ENCODE measurements at places on chromosomes 16 and 17.

GRCh38 chr16:55662644-55663031 lies 6.8 kb downstream of the SLC6A2 start:
- no peak for DNase-seq

DNA sequence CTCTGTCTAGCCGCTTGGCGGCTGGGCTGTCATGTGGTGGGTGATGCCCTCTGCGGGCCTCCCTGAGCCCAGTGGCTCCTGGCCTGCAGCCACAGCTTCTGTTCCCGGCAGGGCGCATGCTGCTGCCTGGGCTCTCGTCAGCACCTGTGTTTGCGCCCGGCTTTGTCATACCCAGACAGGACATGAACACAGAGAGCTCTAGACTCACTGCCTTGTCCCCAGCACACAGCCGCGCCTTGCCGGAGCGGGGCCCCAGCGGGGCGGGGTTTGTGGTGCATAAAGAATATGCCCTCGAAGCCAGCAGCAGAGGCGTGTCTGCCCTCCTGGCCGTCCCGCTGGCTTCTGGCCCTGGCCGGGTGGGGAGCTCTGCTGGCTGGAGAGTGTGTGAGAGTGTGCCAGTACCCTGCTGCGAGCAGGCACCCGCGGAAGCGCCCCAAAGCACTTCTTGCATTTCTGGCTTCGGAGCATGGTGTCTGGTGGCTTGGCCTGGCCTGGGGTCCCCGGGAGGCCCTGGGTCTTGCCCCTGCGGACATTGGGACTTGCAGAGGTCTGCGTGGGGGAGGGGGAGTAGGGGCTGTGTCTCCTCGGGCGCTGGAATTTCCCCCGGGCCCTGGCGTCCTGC lies 14.4 kb downstream of the ASPSCR1 start:
- no peak for DNase-seq

GRCh38 chr16:62648256-62648655 lies 612.0 kb upstream of the CDH8 start:
- no peak for DNase-seq

DNA sequence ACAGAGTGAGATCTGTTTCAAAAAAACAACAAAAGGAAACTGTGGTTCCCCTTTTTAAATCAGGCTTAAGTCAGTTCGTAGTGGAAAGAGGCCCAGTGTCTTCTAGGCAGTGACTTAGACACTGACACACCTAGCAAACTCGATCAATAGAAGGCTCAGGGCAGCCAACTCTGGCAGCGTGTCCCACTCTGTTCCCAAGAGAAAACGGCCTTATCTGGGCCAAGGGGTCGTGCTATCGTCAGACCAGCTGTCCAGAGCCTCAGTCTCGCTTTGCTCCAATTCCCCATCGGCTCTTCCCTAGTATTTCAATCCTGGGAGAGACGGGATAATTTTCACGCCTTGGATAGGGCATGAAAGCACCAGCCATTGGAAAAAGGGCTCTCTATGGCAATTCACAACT lies 72.9 kb downstream of the SLC5A11 start:
- DNase-seq: no peak

DNA sequence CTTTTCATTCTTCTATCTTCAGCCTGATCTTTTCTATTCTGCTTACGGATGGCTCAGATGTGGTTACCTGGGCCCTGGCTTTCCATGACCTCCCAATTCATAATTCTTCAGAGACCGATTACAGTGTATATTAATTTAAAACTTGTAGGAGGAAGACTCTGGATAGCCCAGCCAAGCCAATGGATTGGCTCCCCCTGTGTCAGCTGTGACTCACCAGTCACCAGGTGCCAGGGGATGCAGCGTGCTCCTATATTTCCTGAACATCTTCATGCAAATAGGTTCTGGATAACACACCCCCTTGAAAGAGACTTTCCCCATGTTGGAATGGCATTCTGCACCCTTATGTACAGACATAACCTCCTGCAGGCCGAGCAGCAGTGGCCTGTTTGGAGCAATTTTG lies 208.3 kb upstream of the WSCD1 start:
- DNase-seq: no peak

DNA sequence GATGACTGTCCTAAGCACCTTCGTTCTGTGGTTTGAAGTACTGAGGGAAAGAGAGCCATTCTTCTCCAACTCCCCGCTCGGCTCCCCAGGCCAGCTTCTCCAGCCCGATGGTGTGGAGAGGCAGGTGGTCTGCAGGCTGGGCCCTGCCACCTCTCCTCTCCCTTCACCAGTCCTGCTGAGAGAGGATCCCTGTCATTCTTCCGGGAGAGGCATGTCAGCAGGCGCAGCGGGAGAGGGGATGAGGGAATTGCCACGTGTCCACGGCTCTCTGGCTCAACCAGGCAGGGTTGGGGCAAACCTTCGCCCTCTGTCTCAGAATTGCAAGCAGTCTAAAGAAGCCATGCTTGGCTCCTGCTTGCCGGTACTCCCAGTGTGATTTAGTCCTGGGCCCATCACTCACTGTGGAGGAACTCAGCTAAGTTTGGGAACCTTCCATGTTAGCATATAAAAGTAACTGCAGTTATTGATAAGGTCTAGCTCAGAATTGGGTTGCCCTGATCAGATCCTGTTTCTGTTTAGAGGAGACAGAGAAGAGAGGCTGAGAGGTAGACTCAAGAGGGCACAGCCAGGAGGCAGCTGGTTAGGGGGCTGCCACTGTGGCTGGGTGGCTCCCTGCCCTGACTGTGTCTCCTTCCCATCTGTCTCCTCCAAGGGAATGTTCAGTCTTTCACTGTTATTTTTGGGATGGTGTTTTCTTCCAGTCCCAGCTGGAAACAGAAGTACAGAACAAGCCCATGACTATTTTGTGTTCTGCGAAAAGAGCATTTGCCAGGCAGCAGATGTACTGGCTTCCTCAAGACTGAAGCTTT lies 17.4 kb downstream of the HS3ST3B1 start:
- DNase-seq: no peak

DNA sequence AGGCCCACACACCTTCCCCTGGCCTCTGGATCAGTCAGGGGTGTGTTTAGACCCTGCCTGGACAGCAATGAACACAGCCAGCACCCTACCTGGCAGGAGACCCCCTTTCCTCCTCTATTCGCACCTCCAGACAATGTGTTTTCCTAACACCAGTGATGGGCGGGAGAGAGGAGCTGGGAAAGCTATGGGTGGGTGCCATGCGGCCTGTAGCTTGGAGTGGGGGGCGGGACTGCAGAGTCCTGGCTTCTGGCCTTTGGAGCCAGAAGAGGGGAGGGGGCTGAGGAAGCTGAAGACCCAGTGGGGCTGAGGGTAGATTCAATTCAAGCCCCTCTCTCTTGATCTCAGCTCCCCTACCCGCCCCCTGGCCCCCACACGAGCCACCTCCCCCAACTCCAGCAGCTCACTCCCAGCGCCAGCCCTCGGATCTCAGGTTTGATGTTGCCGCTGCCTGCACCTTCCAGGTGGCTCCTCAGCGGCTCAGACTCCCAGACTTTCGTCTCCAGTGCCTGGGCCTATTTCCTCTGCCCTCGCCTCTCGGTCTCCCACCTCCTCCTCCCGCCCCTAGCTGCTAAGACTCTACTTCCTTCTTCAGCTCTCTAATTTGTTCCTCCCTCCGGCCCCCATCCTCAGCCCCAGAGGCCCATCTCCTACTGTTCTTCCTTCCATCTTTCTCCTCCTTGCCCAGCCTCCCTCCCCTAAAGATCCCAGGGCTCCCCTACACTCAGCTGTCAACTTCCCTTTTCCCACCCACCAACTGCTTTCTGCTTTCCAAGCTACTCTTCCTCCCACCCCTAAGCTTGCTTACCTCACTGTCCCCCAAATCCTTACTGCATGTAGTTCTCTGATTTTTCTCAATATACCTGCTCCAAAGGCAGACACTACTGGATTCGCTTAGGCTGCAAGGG lies 6.8 kb upstream of the SP6 start:
- no peak for DNase-seq

DNA sequence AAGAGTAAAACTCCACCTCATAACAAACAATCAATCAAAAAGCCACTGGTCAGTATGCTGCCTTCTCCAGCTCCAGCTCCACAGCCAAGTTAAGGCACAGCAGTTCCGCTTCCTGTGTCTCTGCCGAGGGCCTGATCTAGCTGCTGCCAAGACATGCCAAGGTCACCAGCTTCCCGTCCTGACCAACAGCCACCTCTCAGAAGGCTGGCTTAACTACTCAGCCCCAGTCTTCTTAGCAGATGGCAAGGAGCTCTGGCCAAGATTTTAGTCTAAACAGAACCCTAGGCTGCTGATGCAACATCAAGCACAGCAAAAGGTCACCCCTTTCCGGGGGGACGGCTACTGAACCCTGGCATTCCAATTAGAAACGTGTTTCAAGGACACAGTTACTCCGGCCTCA lies 17.7 kb upstream of the MNT start:
- no peak for DNase-seq

DNA sequence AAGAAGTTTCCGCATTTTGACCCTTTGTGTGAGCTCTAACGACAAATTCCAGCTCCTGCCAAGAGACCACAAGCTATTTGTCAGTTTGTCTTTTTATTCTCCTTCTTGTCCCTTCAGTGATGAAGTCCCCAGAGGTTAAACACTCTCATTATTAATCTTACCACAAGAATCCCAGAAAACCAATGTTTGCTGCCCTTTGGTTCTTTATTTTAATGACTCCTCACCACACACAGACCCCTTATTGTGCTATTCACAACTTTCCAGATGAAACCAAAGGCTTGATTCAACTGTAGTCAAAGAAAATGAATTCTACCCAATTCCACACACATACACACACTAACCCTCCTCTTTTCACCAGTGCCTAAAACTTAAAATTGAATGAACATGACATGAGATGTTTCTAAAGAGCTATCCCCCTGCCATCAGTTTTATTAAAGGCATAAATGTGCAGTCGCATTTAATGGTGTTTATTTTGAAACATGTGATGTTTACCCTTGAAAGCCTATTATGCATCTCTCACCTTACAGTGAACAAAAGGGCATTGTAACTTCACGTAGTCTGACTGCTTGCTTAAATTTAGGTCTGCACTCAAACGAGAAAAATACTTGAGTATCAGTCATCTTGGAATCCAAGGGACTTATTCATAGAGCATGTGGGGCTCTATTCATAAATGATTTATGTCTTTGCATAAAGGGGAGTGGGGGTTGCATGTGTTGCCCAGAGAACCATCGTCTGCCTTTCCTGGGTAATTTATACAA lies 44.1 kb downstream of the PCTP start:
- no peak for DNase-seq

- DNase-seq: peak; percentile 1
Measured at GRCh38 chr17:72030067-72030899, 90.5 kb upstream of the SOX9 start.

- no peak for DNase-seq
Measured at GRCh38 chr16:79077346-79077745, 523.2 kb downstream of the MAF start.

DNA sequence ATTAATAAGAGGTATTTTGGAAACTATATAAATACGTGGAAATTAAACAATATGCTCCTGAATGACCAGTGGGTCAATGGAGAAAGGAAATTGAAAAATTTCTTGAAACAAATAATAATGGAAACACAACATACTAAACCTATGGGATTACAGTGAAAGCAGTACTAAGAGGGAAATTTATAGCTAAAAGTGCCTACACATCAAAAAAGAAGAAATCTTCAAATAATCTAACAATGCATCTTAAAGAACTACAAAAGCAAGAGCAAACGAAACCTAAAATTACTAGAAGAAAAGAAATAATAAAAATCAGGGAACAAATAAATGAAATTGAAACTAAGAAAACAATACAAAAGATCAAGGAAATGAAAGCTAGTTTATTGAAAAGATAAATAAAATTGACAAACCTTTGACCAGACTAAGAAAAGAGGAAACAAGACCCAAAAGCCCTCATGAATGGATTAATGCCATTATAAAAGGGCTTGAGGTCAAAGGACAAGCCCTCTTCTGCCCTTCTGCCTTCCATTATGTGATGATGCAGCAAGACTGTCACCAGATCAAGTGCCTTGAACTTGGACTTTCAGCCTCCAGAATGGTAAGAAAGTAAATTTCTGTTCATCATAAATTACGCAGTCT lies 43.9 kb upstream of the ALDH3A1 start:
- no peak for DNase-seq

DNA sequence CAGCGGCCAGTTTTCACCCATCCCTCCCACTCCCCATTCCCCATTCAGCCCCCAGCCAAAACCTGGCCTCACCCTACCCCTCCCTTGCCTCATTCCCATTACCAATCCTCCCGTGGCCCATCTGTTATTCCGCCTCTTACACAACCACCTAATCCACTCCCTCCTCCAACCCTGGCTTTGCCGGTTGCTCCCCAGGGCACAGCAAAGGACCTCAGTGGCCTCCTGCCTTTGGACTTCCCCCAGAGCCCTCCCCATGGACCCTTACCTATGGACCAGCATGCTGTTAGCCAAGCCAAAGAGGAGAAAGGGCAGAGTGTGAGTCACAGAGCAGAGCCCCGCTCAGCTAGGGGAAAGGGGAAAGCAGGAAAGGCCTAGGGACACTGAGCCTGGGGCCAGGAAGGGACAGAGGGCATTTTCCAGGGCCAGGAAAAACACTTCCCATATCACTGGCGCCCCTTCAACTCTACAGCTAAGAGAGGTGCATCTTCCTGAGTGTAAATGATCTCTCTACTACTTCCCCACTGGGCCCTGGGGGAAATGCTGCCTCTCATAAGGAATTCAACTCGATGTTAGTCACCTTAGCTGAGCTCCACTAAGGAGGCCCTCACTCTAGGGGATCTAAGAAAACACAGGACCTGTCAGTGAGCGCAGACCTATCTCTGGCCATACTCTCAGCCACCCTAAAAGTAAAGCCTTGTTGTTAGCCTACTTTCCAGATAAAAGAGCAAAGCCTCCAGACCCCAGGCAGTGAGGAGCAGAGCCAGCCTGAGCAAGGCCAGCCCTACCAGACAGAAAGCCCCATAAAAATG lies 10.6 kb downstream of the PEMT start:
- DNase-seq: no peak

GRCh38 chr16:82651921-82652601 lies 25.3 kb downstream of the CDH13 start:
- DNase-seq: no peak

- DNase-seq: no peak
Measured at GRCh38 chr16:67249178-67250044, 632 bp downstream of the SLC9A5 start.

GRCh38 chr16:4517812-4518680 lies 20.5 kb downstream of the CDIP1 start:
- no peak for DNase-seq

- DNase-seq: no peak
Measured at GRCh38 chr16:9060225-9060624, 31.2 kb upstream of the HAPSTR1 start.

DNA sequence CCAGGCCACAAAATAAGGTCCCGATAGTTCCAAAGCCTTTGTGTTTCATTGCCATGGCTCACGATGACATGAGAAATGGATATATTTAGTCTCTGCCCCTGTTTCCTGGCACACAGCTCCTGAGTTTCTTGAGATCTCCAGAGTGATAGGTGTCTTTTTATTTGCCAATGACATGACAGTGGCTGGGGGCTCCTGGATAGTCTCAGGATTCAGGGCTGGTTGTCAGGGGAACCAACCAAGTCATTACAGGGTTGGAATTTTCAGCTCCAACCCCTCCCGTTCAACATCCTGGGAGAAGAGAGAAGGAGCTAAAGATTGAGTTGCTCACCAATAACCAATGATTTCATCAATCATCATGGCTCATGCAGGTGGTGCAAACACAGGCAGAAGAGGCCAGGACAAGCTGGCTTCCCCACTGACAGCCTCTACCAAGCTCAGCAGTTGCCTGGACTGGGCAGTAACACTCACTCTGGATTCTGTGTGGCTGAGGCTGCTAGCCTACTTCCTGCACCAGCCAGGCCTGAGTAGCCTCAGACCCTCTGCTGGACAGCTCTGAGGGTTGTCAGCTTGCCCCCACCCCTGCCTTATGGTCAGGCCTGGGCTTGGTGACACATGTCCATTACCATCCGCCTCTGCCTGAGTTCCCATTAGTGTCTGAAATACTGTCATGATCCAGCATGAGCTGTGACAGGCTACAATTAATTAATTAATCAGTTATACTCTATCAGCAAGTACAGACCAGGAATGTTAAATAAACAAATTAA lies 534.4 kb upstream of the CDH5 start:
- DNase-seq: no peak

Data from T follicular helper cell (primary cell).